Activated T-cell treated with anti-CD3 and anti-CD28 coated beads, Interleukin-2, amount 50 U/mL, for 4 hours (primary cell): ENCODE measurements at places on chromosomes 11 and 22. TPM values are rescaled to one million over a fixed set of nuclear protein-coding genes. Genes with fewer than 3 reads are reported as not detected.

The IGSF22 gene
- 0.60 TPM for total RNA-seq

DNA sequence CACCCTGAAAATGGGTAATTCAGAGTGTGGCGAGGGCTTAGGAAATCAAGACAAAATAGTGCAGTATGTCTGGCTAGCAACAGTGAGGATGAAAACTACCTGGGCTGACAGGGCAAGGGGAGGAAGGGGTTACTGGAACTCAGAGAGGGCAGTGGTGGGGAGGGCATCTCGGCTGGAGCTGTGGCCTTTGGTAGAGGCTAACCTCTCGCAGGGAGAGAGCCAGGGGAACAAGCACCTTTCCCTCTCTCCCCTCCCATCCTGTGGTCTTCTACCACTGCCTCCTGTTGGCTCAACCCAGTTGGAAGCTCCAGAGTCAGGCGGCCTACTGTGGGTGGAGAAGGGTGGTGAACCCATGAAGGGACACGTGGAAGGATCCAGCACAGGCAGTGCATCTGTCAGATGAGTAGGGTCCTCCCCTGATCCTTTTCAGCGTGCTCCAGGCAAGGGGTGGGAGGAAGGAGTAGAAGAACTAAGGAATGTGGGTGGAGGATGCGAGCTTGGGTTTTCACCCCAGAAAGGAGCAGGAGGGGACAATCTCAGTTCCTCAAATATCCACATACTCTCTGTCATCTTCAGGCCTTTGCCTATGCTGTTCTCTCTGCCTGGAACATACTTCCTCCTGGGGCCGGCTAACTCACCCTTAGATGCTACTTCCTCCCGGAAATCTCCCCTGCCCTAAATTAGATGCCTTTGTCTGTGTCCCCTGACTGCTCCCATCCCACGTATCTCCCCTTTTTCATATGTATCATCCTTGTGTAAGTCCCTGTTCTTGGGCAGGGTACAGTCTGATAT is 6.2 kb upstream of the KCNE3 start:
- no peak for DNase-seq

The OR5P2 gene
- total RNA-seq: not detected

The FAM180B gene
- total RNA-seq: 0.13 TPM

DNA sequence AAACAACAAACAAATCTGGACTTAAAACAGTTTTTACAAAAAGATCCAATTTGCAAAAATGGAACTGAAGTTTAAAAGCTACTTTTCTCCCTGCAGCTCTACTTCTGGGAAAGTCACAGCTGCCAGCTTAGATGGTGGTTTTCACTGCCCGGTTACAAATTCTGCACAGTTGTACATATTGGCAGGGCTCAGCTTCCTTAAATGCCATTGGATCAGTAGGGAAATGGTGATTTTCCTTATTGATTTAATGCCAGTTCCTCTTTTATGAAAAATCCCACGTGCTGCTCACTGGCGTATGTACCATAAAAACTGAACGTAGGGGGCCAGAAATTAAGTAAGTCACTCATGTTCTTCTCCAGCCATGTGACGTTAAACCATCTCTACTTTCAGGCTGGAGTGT is 22.8 kb downstream of the GRAP2 start:
- DNase-seq: no peak

DNA sequence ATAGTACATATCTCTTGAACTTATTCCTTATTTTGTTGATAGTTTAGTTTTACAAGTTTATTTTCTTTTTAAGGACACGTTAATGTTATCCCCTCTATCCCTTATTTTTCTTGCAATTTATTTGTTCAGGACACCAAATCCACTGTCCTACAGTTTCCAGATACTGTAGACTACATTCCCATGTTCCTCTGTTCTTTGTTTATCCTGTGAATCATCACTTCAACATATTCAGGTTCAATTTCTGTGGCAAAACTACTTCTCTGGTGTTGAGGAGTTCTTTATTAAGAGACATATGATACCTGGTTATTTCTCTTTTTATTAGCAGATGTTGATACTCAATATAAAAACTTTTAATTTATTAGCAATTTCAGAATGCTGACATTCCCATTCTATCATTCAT is 72.8 kb upstream of the CLNS1A start:
- DNase-seq: no peak
